NCI-H1694 treated with DMSO at 0.1 percent for 48 hours (cell line): ENCODE measurements at places on chromosomes 16 and 17.

DNA sequence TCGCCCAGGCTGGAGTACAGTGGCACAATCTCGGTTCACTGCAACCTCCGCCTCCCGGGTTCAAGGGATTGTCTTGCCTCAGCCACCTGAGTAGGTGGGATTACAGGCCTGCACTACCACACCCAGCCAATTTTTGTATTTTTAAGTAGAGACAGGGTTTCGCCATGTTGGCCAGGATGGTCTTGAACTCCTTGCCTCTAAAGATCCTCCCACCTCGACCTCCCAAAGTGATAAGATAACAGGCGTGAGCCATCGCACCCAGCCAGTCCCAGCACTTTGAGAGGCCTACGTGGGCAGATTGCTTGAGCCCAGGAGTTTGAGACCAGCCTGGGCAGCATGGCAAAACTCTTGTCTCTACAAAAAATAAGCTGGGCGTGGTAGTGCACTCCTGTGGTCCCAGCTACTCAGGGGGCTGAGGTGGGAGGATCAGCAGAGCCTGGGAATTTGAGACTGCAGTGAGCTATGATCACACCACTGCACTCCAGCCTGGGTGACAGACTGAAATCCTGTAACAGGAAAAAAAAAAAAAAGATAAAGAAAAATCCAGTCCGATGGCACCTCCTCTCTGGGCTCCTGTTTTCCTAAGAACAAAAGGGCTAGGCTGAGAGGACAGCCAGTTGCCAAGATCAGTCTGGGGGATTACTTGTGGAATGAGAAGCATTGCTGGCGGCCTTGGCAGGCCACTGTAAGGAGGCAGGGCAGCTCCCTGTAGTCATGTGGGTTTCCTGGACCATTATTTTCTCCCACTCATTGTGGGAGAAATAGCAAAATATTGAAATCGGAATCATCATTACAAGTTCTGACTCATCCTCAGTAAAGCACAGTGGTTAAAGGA lies 3.0 kb upstream of the PIPOX start:
- no peak for DNase-seq

GRCh38 chr17:12510535-12510934 lies 155.2 kb upstream of the MYOCD start:
- no peak for DNase-seq

DNA sequence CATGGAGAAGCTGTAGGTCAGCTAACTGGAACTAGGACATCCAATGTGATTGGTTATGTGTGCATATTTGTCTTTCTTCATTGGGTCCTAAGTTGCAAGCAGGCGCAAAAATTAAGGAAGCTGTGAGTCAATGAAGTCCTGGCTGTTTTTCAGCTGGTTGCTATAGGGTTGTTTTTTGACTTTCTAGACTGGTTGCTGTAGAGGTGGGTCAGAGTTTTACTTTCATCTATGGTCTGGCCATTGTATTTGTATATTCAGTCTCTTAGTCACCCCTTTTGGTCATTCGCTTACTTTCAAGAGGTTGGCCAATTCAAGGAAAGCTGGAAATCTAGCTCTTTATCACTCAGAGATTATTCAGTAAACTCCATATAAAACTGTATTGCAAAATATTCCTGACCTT lies 62.0 kb upstream of the AMZ2 start:
- no peak for DNase-seq

DNA sequence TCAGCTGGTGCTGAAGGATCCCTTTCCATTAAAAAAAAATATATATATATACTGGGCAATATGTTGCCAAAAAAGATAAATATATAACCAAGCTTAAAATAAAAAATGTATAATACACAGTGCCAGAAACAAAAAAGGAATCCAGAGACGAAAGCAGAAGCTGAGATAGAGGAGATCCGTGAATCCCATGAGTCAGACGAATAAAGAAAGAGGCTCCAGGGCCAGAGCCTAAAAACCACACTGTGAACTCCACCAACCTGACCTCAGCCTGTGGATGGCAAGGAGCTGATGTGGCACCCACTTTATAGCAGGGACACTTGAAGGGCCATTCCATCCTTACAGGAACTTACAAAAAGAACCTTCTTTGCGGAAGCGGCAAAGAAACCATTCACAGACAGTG lies 34.8 kb downstream of the PITPNM3 start:
- DNase-seq = no peak

DNA sequence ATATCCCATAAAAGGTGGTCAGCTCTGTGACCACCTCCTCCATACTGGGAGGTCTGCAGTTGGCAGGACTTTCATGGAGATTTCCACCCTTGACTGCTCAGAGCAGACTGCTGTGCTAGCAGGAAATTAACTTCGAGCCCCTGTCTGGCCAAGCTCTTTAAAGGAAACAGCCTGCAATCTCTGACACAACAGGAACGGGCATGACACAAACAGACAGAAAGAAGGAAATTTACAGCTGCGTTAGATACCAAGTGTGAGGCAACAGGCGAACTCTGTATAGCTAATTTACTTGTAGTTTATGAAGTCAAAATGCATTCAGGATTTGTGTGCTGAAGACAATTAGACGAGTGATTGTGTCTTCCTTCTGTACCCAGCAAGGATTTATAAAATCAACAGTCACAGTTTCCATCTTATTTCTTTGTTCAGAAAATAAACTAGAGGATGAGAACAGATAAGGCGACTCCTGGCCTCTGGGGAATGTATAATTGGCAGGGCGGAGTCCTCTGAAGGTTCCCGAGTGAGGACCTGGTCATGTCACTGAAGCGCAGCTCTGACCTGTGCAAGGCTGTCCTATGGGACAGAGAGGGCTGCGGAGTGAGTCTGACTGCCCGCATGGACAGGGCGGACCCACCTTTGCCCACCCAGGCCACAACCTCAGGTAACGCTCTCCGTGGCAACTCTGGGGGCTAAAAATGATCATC lies 16.1 kb downstream of the WIPI1 start:
- no peak for DNase-seq
